ENCODE measurements at places on chromosomes 1 and 21. TPM values are rescaled to one million over a fixed set of nuclear protein-coding genes. Genes with fewer than 3 reads are reported as not detected.

SMPDL3B gene
- total RNA-seq: 1.5 TPM

SYTL1 gene
- total RNA-seq: 2.4 TPM

SHE gene
- total RNA-seq: 0.03 TPM

CCDC181 gene
- 0.39 TPM for total RNA-seq

SLC25A34 gene
- total RNA-seq: 0.64 TPM

USH2A gene
- not detected for total RNA-seq

LINGO4 gene
- total RNA-seq: not detected

HSD3B2 gene
- total RNA-seq: 1.2 TPM

HENMT1 gene
- 23.0 TPM for total RNA-seq

PIK3R3 gene
- total RNA-seq: 36.3 TPM

VWA5B1 gene
- not detected for total RNA-seq

ATP1A4 gene
- not detected for total RNA-seq

TMEM269 gene
- 0.13 TPM for total RNA-seq

PGLYRP3 gene
- total RNA-seq: not detected

DNAJC6 gene
- 4.0 TPM for total RNA-seq

RGS18 gene
- total RNA-seq: not detected

VAV3 gene
- 0.23 TPM for total RNA-seq

TBX15 gene
- total RNA-seq: 1.9 TPM

MTR gene
- total RNA-seq: 33.7 TPM

CELA2A gene
- total RNA-seq: 0.72 TPM

LCE1F gene
- total RNA-seq: not detected

TRPM2 gene
- total RNA-seq: 0.26 TPM

PDIK1L gene
- 8.0 TPM for total RNA-seq

BSND gene
- not detected for total RNA-seq

CYP4Z1 gene
- not detected for total RNA-seq

HMCN1 gene
- total RNA-seq: 0.23 TPM

FCRL3 gene
- total RNA-seq: not detected

GCSAML gene
- total RNA-seq: not detected

LAD1 gene
- total RNA-seq: 0.10 TPM

SELP gene
- total RNA-seq: not detected

ALX3 gene
- total RNA-seq: not detected

PKN2 gene
- total RNA-seq: 74.1 TPM

NTRK1 gene
- 0.21 TPM for total RNA-seq

ARTN gene
- total RNA-seq: 0.49 TPM

SV2A gene
- 2.9 TPM for total RNA-seq

CHI3L2 gene
- 0.77 TPM for total RNA-seq

MMP23B gene
- 5.0 TPM for total RNA-seq

KCNJ9 gene
- total RNA-seq: not detected

ATAD3C gene
- 10.6 TPM for total RNA-seq

CACHD1 gene
- 29.9 TPM for total RNA-seq

Measured in Panc1 (cell line).